ENCODE measurements at places on chromosomes 3 and 15.

GRCh38 chr15:99619712-99620111 lies 53.9 kb downstream of the MEF2A start:
- DNase-seq: no peak

- no peak for DNase-seq
These were observed 94.9 kb upstream of the NSMCE3 start for GRCh38 chr15:29364426-29365078.

- no peak for DNase-seq
These were observed 51.3 kb downstream of the LRIG1 start for GRCh38 chr3:66449411-66449974.

GRCh38 chr3:157618075-157618760 lies 115.0 kb upstream of the VEPH1 start:
- DNase-seq: no peak

DNA sequence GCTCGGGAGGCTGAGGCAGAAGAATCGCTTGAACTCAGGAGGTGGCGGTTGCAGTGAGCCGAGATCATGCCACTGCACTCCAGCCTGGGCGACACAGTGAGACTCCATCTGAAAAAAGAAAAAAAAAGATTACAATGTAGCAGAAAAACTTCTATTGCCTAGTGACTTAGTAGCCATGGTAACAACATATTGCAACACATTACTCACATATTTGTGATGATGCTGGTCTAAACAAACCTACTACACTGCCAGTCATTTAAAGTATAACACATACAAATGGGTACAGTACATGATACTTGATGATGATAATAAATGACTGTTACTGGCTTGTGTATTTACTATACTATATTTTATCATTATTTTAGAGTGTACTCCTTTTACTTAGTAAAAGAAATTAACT lies 125.6 kb downstream of the PLOD2 start:
- DNase-seq: no peak

DNA sequence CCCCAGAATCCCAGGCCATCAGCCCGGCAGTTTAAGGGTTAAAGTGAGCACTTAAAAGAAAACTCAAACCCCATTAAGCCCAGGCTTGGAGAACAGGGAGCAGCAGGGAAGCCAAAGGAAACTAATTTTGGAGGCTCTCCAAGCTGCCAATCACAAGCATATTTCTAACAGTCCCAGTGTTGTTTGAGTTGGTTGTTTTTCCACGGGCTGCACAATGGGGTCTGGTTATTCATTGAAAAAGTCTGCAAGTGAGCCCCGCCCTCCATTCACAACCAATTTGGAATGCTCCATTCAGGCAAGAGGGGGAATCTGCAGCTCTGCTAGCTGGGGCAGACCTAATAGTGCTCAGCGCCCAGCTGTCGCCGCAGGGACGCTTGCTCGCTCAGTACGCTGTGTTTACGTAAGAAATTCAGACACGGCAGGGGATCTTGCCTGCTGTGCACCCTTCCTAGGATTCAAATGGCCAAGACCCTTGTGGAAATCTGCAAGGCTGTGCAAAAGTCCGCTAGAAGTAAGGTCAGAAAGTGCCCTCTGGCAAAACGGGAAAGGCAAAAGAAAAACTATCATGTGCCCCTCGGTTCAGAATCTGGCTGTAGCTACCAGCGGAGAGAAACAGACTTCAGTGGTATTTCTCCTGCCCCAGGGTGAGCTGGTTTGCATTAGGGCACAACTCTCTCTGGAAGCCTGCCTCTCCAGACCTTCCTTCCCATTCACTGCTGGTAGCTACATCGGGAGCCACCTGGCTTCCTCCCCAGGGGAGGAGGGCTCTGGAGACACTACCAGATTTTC lies 11.0 kb downstream of the ETV5 start:
- DNase-seq: no peak

- no peak for DNase-seq
These were observed 17.8 kb downstream of the ZIC1 start for GRCh38 chr3:147426931-147427330.

- DNase-seq: no peak
These were observed 632 bp upstream of the DHX36 start for GRCh38 chr3:154324919-154325318.

DNA sequence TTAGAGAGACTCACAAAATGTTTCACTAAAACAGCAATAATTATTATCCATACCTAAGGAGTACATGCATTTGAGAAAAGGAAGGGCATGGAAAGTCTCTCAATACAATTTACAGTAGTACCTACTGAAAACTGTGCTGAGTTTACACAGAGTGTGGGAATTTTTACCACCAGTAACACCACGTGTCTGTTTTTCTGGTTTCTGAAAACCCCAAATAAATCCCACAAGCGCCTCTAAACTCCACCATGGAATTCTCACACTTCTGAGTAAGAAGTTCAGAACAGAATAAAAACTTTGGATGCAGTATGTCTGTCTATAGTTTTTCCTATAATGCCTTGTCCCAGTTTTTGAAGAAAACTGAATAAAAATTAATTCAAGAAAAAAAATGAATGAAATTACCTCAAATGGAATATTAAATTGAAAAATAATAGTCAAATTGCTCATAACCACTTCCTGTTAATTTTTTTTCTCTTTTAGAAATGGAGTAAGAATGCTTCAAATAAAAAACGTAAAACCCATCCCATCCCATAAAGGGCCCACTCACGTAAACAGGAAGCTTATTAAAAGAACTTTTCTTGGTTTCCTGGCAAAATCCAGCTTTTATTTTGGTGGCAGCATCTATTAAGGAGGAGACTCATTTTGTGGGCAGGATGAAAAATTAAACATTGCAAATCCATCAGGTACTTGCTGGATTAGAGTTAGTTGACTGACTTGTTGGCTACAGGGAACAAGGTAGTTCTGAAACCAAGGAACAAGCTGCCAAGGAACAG lies 378.1 kb downstream of the TIGIT start:
- no peak for DNase-seq

GRCh38 chr3:45592830-45593707 lies 1.5 kb upstream of the LIMD1 start:
- peak; percentile 56 for DNase-seq

- no peak for DNase-seq
These were observed 8.8 kb upstream of the NPHP3 start for GRCh38 chr3:132730891-132731580.

GRCh38 chr3:9271903-9272302 lies 22.5 kb upstream of the SRGAP3 start:
- no peak for DNase-seq

GRCh38 chr3:53162672-53163443 lies 1.8 kb downstream of the PRKCD start:
- DNase-seq: no peak

DNA sequence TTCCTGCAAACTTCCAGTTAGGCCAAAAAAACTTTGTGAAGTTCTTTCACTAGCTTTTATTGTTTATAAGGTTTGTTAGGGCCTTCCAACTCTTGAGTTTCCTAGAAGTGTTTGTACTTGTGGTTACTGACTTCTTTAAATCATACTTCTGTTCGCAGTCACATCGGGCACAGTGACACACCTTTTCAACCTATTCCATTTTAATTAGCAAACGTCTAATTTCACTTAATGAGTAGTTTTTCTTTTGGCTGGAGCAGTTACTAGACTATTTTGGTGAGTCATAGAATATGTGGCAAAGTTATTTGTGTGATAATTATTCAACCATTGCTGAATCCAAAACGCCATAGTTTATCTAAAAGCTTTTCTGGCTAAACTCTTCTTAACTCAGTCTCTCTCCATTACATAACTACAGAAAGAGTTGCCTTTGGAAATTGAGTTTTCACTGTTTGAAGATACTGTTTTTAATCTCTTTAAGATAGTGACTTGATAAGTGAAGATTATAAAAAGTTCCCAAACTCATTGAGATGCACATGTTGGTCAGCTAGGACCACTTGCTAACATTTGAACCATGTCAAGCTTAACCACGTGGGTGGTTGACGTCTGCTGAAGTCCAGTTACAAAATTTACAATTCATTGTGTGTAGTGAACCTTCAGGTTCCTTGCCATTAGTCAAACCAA lies 21.5 kb downstream of the CNOT10 start:
- DNase-seq: no peak

DNA sequence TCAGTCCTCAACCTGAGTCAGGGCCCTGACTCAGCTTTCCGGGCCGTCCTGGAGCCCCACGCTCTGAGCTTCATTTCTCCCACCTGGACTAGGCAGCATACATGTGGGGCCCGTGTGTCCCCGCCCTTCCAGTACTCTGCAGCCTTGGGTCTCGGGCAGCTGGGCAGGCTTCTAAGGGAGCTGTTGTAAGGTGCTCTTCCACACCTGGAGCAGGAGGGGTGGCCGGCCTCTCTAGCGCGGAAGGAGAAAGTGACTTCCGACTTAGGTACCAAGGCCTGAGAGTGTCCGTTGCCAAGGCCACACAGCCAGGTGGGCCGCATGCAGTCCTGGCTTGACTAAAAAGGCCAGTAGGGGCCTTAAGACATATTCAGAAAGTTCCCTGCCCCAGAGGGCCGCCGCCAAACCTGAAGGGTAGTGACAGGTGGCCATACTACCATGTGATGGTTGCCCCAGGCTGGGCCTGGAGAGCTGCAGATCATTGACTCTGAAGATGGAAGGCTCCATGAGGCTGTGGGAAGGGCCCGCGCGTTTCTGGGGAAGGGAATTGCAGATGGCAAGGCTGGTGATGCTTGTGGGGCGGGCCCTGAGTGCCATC lies 9.4 kb upstream of the SEMA3B start:
- no peak for DNase-seq

- DNase-seq: no peak
These were observed 13.6 kb upstream of the SLC27A2 start for GRCh38 chr15:50168379-50168778.

- no peak for DNase-seq
These were observed 146.6 kb upstream of the P2RY1 start for GRCh38 chr3:152688313-152688712.

DNA sequence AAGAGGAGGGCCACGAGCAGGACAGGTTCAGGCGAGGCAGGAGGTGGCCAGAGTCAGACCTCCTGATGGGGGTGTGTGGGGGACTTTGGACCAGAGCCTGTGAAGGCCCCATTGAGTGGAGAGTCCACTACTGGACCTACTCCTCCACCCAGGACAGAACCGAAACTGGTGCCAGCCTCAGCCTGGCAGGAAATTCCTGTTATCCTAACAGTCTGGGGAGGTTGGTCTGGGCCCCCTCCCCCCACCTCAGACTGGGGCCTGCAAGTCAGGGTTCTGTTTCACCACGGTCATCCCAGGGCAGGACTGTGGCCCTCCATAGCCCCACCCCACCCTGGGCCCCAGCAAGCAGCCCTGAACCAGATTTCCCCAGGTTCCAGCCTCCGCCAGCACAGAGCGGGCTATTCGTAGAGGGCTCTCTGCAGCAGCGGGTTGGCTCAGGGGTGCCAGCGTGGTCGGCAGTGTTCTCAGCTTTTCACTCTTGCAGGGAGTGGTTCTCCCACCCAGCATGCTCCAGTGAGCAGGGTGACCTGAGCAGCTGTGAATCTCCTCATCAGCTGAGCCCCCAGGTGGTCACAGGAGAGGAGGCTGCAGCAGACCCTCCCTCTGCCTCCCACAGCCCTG lies 217.3 kb downstream of the TBC1D2B start:
- DNase-seq: no peak

Measured in effector CD8-positive, alpha-beta T cell (primary cell).